NCI-H226 (cell line): ENCODE measurements at places on chromosomes 11 and 22.
A peak's percentile ranks its signal among the peaks of the same experiment; 100 is the strongest.

DNA sequence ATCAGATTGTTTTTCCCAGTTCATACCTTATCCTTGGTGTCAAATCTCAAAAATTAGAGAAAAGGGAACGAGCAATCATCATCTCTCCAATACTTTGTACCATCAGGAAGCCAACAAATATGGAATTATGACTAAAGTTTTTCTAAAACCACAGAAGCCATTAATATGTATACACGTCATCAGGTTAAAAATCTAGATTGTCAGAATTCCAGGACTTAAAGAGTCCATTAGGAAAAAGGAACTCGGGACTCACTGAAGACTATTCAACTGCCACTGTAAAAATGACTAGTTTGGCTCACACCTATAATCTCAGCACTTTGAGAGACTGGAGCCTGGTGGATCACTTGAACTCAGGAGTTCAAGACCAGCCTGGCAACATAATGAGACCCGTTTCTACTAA is 344.4 kb upstream of the LRRC4C start:
- no peak for DNase-seq

GRCh38 chr11:14506532-14506931 is 6.9 kb upstream of the COPB1 start:
- DNase-seq: no peak

DNA sequence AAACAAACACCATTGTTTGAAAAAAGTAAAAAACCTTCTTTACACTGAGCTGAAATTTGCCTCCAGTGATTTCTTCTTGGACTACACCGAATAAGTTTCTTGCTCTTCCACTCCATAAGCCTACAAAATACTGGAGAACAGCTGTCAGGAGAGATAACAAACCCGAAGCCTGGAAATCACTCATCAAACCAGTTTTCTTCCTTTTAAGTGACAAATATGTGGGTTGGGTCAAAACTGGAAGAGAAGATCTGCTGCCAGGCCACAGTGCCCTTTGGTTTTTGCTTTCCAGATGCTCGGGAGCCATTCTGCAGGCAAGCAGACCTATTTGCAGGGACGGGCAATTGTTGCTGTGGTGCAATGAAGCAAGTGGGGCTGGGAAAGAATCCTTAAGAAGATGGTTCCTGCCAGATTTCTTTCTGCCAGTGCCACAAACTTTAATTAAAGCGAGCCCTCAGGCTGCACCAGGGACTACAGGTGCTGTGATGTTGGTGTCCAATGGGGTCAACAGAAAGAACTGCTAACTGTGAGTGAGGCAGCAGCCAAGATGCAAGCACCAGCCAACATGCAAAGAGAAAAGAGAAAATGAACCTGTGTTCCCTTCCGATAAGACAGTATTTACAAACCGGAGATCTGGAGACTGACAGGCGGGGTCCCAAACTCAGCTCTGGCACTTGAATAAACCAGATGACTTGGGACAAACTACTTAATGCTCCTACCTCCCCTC is 44.8 kb upstream of the SMCO4 start:
- no peak for DNase-seq

DNA sequence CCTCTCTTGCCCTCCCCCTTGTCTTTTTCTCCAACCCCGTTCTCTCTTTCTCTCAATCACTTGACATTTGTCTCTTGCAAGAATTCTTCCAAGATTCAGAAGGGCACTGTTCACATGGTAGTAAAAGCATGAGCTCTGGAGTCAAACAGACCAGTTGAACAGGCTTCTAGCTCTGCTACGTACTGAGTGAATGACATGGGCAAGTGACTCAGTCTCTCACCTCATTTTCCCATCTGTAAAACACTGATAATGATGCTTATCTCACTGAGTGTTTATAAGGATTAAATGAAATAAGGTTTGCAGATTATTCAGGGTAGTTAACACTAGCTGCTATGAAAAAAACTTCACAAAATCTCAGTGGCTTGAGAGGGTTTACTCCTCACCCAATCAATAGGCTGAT is 5.9 kb upstream of the IL10RA start:
- no peak for DNase-seq

DNA sequence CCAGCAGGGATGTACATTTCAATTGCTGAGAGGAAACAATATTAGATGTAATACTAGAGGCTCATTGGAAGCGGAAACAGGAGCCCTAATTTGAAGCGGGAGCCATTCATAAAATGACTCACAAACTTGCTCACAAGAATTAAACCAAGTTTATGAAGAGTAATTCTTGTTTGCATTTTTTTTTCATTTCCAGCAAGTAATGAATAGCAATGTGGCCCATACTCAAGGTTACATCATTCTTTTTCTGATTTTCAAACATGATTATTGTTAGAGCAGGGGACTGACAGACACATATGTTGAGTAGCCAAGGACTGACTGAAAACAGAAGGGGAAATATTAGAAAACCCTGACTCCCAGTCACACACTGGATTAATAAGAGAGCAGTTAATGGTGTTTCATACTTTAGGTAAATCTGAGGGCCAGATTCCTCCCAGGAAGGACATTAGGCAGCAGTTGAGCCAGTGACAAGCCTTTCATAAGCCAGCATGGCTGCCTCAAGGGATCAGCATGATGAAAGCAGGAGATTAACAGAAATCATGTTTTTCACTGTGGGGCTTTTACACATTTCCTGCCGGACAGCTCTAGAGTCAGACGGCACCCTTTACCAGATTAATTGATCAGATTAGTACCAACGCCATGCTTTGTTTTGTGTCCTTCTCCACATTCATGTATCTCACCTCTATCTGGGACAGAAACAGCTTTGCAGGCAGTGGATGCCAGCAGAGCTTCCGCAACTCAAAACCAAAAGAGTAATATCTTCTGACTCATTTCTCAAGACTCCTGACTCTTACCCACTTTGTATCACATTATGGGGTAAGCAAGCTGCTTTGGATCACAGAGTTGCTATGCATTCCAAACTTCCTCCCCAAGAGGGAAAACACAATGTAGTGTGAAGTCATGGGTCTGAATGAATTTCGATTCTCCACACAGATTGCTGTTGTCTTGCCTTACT is 831.6 kb downstream of the KCNA4 start:
- peak; percentile 94 for DNase-seq

GRCh38 chr11:74269161-74269811 is 42.2 kb downstream of the P4HA3 start:
- DNase-seq: no peak

DNA sequence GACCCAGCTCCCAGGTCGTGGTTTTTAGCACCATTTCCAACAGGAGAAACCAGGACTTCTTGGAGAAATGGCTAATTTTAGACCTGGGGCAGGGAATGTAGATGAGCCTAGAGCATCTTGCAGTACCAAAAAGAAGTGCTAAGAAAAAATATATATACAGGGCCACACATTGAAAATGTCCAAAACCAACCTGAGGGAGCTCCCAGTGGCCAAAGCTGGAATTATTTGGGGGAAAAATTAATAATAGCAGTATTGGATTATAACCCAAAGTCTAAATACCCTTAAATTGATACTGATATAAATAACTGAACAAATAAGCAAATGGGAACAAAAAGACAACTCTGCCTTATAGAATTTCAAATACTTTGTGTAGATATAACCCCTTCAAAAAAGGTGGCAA is 108.0 kb downstream of the PARVA start:
- no peak for DNase-seq

GRCh38 chr11:109864834-109865547 is 228.2 kb upstream of the ZC3H12C start:
- DNase-seq: peak; percentile 68

GRCh38 chr11:112172362-112172994 is 2.8 kb upstream of the BCO2 start:
- DNase-seq: no peak

DNA sequence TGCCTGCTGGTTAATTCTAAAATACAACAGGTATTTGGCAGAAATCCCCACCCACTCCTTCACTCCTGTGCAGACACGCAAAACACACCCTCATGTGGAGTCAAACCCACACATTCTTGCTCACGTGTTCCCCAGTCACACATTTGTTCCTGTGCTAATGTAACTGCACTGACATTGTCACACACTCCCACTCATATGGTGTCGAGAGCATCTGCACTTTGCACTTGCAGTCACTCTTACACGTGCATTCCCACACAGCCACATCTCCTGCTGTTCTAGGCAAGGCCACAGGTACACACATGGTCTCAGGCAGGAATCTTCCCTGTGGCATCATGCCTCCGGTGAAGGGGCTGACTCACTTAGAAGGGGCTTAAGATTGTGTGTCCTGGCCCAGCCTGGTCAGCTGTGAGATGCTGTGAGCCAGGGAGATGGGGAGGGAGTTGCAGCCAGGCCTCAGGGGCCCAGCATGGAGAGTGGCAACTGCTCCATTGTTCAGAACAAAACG is 395.0 kb downstream of the TENM4 start:
- DNase-seq: no peak

DNA sequence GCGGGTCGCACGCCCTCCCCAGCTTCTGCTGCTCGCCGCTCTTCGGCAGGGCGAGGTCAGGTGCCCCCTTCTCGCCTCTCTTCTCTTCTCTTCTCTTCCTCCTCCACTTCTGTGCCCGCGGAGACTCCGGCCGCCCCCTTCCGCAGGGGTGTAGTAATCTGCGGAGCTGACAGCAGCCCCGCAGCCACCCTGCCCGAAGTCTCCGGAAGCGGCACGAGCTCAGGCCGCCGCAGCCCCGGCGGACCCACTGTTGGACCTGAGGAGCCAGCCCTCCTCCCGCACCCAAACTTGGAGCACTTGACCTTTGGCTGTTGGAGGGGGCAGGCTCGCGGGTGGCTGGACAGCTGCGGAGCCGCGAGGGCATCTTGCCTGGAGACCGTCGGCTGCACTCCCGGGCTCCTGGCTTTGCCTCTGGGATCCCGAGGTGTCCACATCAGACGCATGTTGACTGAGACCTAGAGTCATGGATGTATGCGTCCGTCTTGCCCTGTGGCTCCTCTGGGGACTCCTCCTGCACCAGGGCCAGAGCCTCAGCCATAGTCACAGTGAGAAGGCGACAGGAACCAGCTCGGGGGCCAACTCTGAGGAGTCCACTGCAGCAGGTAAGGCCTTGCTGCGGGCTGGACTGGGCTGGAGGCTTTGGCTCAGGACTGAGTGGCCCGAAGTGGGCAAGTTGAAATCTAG is 486 bp downstream of the STIM1 start:
- no peak for DNase-seq

DNA sequence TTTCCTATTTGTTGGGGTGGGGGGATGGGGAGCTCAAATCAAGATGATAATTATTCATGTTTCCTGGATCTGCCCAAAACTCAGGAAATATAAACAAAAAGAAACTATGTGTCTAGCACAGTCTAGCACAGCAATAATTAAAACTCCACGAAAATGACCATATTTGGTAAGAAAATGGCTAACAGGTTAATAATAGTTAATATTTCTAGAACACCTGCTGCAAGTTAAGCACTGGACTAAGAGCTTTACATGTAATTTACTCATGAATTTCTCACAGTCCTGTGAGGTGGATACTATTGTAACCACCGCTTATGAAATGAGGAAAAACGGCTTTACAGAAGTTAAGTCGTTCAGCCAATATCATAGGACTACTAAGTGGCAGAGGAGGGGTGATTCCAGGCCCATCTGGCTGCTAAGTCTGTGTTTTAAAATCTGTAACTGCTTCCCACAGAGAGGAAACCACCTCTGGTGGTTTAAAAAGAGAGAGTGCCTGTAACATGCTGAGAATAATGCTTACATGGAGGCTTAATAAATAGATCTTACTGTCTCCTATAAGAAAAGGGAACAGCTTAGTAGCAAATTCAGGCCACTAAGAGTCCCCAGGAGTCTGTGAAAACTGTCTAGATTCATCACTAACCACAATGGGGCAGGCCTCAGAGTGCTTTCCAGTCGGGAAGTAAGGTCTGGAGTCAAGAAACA is 11.0 kb upstream of the AMOTL1 start:
- no peak for DNase-seq

GRCh38 chr11:69280451-69280850 is 13.5 kb upstream of the MYEOV start:
- DNase-seq: peak; percentile 92

DNA sequence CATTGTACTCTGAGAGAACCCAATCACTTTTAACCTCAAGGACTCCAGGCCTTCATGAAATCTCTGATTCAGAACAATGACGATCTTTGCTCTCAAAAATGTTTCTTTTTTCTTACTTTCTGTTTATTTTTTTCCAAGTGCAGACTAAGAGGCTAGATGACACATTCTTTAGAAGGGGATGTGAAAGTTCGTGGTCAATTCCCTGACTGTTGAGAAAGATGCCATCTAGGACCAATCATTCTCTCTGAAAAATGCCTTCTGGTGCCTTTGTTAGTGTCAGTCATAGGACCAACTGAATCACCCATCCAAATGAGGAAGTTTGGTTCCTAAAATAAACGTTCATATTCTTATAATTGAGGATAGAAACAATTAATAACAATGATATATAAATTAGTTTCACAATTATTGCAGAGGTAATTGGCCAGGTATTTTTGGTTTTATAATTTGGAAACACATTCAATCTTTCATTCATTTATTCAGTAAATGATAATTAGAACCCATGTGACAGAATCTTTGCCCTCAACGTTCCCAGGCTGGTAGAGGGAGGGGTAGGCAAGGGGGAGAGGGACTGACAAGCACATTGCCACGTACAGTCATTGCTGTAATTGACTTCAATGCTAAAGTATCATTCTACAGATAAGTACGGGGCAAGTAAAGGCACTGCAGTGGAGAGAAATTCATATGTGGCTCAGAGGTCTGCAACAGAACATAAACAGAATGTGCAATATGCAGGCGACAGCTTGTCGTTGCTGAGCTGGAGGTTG is 333.4 kb upstream of the MPPED2 start:
- no peak for DNase-seq

DNA sequence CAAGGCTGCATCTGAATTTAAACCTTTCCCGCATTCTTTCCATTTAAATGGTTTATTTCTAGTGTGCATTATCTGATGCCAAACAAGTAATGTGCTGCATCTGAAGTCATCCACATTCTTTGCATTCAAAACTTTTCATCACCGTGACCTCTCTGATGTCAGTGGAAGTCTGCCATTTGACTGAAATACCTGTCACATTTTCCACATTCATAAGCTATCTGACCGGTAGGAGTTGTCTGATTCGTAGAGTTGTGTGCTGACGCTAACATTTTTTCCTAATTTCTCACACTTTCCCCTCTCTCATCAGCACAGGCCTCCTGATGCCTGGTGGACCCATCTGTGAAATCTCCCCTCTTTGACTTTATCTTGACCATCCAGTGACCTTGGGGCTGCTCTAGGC is 79.9 kb upstream of the BARX2 start:
- peak; percentile 98 for DNase-seq

DNA sequence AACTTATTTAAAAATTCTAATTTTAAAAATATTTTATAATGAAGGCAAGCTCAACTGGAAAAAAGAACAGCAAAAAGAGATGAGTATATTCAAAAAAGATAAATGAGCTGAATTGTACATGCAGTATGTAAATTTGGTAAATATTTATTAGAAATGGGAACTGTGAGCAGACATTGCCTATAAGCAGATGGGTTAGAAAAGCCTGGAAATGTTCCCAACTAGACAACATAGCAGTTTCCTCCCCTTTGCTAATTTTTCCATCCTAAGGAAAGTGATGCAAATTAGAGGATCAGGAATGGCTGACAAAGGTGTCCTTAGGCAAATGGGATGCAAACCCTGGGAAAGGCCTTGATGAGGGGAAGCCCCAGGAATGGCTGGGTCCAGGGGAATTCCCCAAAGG is 37.2 kb downstream of the TP53I11 start:
- DNase-seq: no peak
